Cardiac muscle cell (in vitro differentiated cells and primary cell): ENCODE measurements at places on chromosomes 1 and 21.

GRCh38 chr1:221714227-221715152 is 27.4 kb downstream of the DUSP10 start:
- DNase-seq = no peak

DNA sequence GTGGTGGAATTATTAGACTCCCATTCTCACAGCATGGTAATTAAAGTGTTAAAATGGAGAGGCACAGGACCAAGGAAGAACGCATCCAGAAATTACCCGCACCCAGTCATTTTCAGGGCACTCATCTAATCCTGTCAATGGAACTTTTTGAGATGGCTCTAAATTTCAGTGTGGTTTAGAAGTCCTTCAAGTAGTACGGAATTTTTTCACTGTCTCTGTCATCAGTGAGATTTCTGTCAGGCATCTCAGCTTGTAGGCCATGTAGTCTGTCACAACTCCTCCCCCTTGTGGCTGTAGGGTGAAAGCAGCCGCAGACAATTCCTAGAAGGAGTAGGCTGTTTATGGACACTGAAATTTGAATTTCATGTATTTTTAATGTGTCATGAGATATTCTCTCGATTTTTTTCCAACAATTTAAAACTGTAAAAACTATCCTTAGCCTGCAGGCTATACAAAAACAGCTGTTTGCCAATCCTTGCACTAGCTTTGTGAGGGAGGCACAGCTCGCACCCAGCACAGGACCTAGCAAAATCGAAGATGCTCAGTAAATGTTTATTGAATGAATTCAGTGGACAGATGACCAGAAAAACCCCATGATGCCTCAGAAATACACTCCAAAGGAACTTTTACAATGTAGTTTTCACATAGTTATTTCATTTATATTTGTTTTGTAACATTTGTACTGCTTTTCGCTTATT is 6.6 kb upstream of the NUP133 start:
- DNase-seq = peak; percentile 78

DNA sequence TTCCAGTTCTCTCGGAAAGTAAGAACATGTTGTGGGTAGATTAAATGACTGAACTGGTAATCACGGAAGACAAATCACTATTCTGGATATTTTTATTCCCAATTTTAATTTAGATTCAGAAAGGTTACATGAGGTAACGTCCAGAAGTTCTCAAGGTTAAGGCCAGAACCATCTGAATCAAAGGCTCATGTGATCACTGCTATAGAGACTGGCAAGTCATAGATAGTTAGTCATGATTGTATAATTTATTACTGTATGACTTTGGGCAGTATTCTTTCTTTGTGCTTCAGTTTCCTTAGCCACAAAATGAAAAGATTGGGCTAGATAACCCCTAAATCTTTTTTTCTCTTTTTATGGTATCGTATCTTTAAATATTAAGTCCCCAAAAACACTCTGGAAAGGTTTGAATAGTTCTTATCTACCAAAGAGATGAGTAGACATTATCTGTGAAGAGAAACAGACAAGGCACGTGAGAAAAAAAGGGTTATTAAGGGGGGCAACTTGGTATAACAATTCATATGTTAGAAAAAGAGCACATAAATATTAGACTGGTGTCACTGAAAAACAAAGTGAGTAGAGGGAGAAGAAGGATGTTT is 241.0 kb downstream of the PTPRC start:
- no peak for DNase-seq

- peak; percentile 45 for DNase-seq
These were observed 37.7 kb upstream of the ATG4C start for GRCh38 chr1:62746086-62746808.

DNA sequence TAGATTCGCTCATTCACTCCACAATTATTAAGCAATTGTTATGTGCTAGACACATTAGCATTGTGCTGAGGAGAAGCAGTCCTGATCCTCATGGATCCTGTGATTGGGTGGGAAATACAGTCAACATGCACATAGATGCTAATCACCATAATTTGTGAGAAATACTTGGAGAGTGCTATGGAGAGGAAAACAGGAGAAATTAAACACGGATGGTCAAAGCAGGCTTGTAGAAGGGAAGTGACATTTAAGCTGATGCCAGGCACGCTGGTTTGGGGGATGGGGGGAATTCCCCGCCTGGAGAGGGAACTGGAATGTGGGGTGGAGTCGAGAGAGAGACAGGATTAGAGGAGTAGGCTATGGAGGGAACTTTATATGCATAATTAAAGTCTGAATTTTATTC is 52.2 kb upstream of the L1TD1 start:
- peak; percentile 12 for DNase-seq

DNA sequence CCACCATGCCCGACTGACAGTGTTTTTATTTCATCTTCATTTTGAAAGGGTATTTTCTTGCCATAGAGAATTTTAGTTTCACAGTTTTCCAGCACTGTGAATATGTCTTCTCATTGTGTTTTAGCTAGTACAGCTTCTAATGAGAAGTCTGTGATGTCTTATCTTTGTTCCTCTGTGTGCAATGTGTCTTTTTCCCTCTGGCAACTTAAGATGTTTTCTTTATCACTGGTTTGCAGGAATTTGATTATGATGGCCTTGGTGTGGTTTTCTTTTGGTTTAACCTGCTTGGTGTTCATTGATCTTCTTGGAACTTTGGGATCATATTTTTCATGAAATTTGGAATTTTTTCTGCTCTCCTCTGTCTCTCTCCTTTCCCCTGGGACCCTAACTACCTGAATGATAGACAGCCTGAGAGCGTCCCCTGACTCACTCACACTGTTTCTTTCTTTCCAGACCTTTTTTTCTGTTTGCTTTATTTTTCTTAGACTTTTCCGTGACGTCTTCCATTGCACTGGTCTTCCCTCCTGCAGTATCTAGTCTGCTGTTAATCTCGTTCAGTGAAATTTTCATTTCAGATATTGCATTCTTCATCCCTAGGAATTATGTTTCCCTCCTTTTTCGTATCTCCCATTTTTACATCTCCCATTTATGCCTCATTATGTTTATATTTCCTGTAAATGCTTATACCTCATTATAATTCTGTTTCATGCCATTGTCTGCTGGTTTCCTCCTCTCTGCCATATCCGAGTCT is 48.5 kb downstream of the PDE9A start:
- no peak for DNase-seq

DNA sequence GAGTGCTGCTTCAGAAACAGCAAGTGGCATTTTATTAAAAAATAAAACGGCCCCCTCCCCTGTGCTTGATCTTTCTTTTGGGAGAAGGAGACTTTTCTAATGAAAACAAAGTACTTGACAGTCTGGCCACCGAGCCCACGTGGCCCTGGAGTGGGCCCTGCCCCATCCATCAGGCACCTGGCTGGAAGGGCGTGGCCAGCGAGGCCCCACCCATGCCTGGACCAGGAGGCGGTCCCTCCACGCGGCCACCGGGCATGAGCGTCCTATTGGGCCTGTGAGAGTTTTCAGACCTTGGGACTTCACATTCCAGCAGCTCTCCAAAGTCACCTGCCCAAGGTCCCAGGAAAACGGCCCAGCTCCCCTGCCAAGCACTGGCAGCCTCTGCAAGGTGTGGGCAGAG is 144.7 kb downstream of the CASZ1 start:
- no peak for DNase-seq
